ENCODE measurements at places on chromosomes 11 and 22.

DNA sequence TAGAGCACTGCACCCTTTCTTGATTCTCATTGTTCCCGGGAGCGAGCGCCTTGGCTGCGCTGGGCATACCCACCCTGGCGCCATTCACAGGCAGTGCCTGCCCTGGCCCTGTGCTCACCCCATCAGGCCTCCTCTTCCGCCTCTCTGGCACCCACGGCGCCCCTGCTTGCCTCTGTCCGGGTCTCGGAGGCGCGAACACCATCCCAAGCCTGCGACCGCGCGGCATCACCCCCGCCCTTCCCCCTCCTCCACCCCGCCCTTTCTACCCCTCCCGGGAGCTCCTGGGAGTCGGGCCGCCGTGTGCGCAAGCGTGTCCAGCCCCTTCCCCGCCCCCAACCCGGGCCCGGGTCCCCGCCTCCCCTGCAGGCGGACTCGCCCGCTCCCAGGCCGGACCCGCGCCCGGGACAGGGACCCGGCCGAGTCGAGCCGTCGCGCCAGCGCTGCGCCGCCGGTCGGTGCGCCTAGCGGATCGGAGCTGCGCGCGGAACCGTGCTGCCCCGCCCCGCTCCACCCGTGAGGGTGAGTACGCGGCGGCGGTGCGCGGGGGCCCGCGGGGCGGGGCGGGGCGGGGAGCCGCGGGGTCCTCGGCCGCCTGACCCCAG lies at the start of gene ST3GAL4:
TSS of gene ST3GAL4 (plus strand) at position 363 of the 602 bp plus-strand sequence. CDS start 50,470 bp downstream, outside the sequence.
- DNase-seq = peak; percentile 66

DNA sequence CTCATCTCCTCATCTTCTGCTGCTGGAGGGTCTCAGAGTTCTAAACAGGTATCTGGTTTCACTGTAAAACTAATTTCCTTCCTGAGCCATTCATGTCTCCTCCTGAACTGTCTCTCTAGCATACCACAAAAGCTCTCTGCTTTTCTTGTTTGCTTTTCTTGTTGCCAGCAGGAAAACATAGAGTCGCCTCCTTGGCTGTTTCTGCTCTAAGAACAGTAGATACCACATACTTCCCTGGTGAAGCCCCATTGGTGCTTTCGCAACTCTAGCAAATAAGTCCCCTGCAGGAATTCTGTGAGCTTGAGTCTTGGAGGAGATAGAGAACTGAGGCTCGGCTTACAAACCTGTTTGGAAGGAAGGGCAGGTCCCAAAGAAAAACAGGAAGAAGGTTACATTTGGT lies 7.0 kb downstream of the DIXDC1 start:
- DNase-seq = peak; percentile 96

GRCh38 chr11:72239849-72240460 lies 4.0 kb downstream of the PHOX2A start:
- DNase-seq = peak; percentile 43

DNA sequence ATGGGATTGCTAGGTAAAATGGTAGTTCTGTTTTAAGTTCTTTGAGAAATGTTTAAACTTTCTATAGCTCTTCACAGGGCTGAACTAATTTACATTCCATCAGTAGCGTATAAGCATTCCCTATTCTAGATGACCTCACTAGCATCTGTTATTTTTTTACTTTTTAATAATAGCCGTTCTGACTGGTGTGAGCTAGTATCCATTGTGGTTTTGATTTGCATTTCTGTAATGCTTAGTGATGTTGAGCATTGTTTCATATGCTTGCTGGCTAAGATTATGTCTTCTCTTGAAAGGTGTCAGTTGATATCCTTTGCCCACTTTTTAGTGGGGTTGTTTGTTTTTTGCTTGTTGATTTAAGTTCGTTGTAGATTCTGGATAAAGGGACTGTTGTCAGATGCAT lies 35.9 kb downstream of the MMP27 start:
- no peak for DNase-seq

GRCh38 chr11:111785886-111786412 lies 19.8 kb upstream of the PPP2R1B start:
- DNase-seq = no peak

DNA sequence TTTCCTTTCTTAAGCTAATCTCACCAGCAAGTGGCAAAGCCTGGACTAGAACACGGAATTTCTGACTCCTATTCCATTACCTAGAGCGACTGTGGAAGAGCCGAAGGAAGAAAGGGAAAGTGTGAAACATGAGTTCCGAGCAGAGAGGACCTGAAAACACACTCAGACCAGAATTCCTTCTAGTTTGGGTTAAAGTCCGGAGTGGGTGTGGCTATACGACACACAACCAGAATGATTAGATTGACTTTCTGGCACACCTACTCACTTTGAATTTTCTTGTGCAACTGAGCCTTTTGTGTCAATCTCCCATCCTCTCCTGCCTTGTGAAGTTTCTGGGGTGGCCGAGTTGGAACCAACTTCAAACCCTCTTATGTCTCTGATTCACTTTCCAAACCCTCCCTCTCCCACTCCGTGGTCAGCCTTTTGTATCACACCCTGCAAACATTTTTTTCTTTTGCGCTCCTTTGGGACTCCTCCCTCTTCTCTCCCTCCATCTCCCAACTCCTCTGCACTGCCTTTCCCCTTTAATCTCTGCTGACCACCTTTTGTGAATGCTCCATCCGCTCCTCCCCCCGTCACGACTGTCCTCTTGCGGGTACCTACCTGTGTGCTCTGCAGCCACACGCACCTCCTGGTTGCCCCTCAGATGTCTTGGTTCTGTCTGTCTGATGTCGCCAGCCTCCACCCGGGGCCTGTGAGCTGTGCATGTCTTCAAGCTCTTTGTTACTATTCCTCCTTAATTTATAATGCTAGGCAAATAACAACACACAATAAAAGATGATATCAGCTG lies 86.3 kb upstream of the BLID start:
- peak; percentile 90 for DNase-seq

DNA sequence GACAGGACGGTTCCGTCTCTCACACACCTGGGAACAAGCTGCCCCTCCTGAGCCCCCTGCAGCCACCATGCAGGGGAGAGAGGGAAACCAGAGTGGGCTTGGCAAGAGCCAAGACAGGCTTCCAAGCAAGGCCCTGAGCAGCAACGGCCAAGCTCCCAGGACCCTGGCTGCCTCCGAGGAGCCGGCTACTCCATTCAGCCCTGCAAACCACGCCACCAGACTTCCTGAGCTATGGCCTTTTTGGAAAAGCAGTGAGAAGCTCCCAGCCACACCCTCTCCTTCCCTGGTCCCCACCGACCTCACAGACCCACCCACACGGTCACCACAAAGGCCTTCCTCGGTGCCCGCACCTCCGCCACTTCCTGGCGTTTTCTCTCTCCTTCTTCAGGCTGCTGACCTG lies 479.0 kb downstream of the BRD1 start:
- DNase-seq = no peak

Data from iris pigment epithelial cell (primary cell).